ENCODE measurements at places on chromosomes 7 and 10.

DNA sequence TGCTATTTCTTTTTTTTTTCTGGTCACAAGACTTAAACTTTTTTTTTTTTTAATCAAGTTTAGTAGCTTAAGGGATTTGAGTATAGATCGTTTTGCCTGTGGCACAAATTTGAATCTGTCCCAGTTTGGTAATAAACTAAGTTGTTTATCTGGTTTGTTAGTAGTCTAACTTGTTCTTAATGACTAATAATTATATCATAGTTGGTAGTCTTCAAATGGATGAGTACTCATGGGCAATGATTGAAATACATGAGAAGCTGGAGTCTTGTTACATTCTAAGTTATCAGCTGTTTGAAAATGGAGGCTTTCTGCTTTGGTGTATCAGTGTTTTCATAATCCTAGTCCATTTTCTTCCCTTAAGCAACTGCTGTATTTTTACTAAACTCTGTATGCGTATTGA lies 12.3 kb downstream of the BTAF1 start:
- no peak for DNase-seq

DNA sequence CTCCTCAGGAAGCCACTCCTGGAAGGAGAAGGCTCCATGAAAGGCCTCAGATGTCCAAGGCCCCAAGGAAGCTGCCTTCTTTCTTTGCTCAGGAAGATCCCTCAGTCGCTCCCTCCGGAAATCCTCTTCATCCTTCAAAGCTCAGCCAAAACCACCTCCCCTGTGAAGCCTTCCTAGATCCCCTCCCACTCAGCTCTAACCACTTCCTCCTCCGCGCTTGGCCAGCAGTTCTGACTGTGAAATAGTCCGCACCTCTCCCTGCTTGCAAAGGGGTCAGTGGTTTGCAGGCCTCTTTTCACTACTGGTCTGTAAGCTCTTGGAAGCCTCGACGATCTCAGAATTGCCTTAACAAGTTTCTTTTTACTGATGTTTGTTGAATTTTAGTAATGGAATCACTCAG lies 23.9 kb downstream of the PYROXD2 start:
- DNase-seq: no peak

GRCh38 chr10:43377424-43377883 lies 6.0 kb downstream of the FXYD4 start:
- no peak for DNase-seq

DNA sequence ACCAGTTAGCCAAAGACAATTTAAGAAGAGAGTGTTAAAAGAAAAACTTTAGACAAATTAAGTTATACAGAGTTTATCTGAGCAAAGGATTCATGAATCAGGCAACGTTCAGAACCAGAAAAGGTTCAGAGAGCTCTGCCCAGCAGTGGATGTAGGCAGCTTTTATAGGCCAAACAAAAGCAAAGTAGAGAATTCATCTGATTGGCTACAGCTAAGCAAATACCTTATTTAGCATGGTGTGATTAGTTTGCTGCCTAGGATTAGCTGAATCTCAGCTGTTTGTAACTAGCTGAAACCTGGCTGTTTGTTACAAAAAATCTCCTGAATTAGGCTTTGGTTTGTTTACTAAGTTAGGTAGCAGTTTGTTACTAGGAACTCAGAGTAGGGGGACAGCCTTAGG lies 66.0 kb downstream of the SLC25A40 start:
- no peak for DNase-seq

- no peak for DNase-seq
These were observed 627.7 kb upstream of the GALNT17 start for GRCh38 chr7:70504254-70504653.

GRCh38 chr7:113370910-113371309 lies 252.6 kb upstream of the SMIM30 start:
- peak; percentile 47 for DNase-seq

DNA sequence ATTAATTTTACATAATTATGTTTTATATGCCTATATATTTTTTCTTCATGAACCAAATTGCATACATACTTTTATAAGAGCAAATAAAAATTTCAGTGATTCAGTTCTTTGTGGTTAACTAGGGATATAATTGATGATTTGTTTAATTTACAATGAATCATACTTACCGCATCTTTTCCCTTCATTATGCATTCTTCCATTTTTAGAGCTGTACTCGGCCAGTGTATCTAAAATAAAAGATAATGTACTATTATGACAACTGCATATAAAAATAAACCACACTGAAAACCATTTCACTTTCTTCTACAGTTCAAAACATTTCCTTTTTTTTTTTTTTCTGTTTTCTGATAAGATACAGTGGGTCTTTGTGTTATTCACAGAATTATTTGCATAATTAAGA lies 179.9 kb downstream of the SEMA3E start:
- DNase-seq: no peak

DNA sequence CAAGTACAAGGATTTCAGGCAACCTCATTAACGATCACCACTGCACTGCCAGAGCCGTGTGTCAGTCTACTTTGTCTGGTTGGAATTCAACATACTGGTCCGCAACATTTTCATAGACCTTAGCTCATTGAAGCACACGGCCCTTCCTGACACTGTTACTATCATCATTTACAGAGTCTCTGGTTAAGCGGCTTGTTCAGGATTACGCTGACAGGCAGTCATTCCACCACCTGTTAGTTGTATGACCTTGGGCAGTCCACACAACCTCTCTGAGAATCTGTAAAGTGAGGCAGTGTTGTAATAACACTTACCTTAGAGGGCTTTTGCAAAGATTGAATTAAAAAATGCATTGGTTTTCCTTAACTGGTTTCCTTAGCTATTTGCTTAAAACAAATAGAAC lies 112.6 kb downstream of the AOAH start:
- no peak for DNase-seq

DNA sequence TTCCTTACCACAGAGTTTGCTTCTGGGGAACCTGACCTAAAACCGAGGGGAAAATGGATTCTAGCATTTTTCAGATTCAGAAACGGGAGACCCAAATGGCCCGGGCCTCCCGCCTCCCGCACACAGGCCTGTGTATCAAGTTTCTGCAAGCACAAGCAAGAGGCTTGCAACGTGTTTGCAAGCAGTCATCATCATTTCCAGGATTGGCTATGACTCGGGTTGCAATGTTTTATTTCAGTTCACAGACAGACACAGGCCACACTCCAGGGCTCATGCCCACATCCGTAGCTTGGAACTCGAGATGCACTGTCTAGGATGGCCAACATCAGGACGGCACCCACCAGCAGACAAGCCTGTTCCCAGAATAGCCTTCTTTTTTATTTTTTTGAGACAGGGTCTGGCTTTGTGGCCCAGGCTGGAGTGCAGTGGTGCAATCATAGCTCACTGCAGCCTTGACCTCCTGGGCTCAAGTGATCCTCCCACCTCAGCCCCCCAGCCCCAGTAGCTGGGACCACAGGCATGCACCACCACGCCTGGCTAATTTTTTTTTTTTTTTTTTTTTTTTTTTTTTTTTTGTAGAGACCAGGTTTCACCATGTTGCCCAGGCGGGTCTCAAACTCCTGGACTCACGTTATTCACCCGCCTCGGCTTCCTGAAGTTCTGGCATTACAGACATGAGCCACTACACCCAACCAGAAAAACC lies 68.1 kb upstream of the FOXK1 start:
- peak; percentile 55 for DNase-seq

- no peak for DNase-seq
These were observed 106.7 kb downstream of the CUBN start for GRCh38 chr10:17022896-17023295.

DNA sequence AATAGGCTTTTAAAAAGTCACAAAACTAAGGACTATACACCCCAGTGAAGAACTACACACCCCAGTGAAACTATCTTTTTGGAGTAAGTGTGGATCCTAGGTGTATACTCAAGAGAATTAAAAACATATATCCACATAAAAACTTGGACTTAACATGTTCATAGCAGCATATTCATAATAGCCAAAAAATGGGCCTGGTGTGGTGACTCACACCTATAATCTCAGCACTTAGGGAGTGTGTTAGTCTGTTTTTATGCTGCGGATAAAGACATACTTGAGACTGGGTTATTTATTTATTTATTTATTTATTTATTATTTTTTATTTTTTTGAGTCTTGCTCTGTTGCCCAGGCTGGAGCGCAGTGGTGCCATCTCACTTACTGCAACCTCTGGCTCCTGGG lies 19.0 kb upstream of the COMTD1 start:
- no peak for DNase-seq

DNA sequence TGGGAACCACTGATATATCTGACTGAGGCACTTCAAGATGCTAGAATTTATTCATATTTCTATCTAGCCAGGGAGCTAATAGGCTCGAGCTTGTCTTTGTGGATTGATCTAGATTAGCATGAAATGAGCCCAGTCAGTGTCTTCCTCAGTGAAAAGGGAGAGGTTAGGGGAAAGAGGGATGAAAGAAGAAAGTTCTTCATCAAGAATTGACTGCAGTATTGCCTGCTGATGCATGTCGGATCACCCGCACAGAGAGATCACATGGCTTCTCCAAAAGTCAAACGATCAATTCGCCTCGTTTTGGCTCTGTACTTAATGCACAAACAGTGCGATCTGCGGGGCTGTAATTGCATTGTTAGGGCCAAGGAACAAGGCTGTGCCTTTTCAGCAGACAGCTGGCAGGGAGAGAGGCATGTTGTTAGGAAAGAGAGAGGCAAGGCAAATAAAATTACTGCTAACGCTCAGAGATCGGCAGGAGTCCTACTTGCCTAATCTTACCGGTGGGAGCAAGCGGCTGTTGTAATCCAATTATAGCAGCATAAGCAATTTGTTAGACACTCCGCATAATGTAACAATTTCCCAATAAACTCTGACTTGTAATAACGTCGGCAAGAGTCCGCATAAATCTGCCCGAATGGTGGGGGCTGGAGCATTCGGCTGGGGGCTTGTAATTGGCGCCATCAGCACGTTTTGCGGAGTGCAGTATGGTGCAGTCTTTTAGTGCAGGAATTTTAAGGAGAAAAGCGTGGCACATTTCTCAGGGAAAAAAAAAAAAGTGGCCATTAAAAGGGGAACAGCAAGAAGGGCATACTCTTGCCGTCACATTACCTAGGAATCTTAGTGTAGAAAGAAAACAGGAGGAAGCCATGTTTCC lies 102.1 kb downstream of the POLL start:
- peak; percentile 80 for DNase-seq

- DNase-seq: peak; percentile 20
These were observed 46.5 kb downstream of the INHBA start for GRCh38 chr7:41656366-41656765.

DNA sequence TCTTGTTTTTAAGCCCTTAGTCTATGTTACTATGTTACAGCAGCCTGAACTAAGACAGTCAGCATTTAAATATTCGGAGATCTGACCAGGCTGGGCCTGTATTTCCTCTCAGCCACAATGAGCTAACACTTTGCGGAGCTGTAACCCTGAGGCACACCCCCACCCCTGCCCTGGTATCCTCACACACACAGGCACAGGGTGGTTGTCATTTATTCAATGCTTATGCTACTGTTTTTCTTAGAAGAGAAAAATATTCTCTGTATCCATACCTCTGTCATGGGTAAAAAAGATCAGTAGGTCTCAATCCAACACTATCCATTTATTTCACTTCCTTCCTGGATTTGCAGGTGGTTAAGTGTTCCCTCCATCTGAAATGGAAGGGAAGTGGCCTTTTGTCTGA lies 80.3 kb upstream of the TRIL start:
- no peak for DNase-seq

GRCh38 chr7:50718311-50718710 lies 64.4 kb downstream of the GRB10 start:
- DNase-seq: no peak

GRCh38 chr10:79025199-79025832 lies 43.5 kb upstream of the ZMIZ1 start:
- DNase-seq: peak; percentile 71

- DNase-seq: no peak
These were observed 350.7 kb downstream of the ELMO1 start for GRCh38 chr7:37097983-37098382.

DNA sequence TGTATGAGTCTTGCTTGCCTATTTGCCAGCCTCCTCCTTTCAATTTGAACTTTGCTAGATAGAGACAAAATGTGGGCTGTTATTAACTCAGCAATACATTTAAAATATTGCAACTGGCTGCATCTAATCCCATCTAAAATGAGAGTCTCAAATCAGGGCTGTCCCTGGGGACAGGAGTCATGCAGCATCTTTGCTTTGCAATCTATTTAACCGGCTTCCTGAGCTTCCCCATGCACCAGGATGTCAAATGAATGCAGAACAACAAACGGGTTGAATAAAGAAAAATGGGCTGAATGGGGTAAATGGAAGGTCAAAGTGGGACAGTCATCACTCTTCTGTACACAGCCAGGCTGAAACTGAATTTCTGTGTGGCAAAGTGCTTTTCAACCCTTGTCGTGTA lies 89.2 kb downstream of the AOAH start:
- DNase-seq: no peak

GRCh38 chr7:70016044-70016770 lies 417.9 kb downstream of the AUTS2 start:
- no peak for DNase-seq

- no peak for DNase-seq
These were observed 123.7 kb downstream of the KAT6B start for GRCh38 chr10:74949843-74950765.

DNA sequence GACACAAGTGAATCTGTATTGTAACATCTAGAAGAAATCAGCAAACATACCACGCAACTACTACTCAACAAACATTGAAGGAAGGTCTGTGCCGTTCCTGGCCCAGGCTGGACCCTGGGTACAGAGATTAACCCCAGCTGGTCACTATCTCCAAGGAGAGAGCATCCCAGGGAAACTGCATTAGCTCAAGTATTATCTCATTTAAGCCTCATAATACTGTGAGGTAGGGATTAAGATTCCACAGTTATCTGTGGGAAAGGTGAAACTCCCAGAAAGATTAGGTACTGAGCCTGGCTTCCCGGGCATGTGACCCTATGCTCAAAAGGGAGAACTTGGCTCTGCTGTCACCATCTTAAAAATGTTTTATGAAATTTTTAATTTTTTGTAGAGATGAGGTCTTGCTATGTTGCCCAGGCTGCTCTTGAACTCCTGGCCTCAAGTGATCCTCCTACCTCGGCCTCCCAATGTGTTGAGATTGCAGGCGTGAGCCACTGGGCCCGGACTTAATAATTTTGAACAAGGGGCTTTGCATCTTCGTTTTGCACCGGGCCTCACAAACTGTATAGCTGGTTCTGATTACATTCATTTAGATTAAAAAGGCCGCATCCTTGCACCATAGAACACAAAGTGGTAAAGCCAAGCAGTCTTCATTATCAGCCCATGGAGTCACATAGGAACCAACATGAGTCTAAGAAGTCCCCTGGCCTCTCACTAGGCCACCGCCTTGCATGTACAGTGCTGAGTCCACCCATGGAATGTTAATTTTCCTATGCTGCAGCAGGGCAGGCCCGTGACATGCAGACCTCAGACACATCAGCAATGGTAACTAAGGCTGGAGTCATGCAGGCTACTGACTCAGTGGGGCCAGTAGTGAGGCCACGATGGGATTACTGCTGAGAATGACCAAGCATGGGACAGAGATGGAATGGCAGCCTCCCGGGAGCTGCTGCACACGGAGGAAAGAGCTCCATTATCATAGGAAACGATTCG lies 5.5 kb upstream of the CTBP2 start:
- no peak for DNase-seq

GRCh38 chr10:124166431-124167125 lies 73.2 kb upstream of the CHST15 start:
- DNase-seq: no peak

- peak; percentile 96 for DNase-seq
These were observed 35.4 kb downstream of the TRIL start for GRCh38 chr7:28922624-28923331.

- no peak for DNase-seq
These were observed 70.1 kb downstream of the NPSR1 start for GRCh38 chr7:34728156-34728555.
